ENCODE measurements at places on chromosomes 13 and 19. TPM values are rescaled to one million over a fixed set of nuclear protein-coding genes. Genes with fewer than 3 reads are reported as not detected.

KIR3DL2 gene
- total RNA-seq: not detected

DNA sequence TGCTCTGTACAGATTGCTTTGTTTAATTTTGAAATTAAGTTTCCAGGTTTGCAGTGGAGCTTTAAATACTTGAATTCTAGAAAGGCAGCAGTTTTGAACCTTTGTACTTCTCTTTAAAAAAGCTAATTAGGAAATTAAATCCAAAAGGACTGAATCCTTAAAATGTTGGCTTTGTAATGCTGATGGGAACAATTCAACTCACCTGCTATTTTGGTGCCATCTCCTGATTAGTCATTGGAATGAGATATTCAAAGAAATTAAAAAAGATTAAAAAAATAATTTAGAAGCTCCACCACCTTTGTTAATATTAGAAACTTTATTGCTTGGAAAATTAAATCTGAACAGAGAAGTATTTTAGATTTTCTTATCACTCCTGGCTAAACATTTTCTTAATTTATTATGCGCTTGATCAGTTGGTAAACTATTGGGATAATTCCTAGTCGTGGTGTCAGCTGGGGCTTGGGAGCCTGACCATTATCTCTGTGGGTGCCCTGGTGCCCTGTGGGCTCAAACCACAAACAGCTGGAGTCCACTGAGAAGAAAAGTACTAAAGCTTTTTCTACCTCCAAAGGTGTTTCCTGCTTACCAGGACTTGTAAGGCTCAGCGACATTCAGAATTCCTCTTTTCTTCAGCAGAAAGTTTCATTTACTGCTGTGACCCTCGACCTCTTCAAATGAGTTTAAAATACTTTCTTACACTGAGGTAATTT lies 540.4 kb downstream of the DIAPH3 start:
- H3K27ac ChIP-seq: no peak overlapping the region
- DNase-seq: no peak
- no peak overlapping the region for H3K4me3 ChIP-seq
- no peaks in the 10 kb centered on the region for H3K4me1 ChIP-seq
- H3K36me3 ChIP-seq: no peaks in the 10 kb centered on the region
- H3K27me3 ChIP-seq: no peaks in the 10 kb centered on the region

CYP4F8 gene
- not detected for total RNA-seq

- DNase-seq: no peak
- no peak overlapping the region for H3K4me3 ChIP-seq
- H3K27me3 ChIP-seq: no peaks in the 10 kb centered on the region
- H3K27ac ChIP-seq: no peak overlapping the region
- no peaks in the 10 kb centered on the region for H3K4me1 ChIP-seq
- no peaks in the 10 kb centered on the region for H3K36me3 ChIP-seq
Measured at GRCh38 chr13:76512721-76513145, 373.5 kb downstream of the KCTD12 start.

TEKTIP1 gene
- not detected for total RNA-seq

DNA sequence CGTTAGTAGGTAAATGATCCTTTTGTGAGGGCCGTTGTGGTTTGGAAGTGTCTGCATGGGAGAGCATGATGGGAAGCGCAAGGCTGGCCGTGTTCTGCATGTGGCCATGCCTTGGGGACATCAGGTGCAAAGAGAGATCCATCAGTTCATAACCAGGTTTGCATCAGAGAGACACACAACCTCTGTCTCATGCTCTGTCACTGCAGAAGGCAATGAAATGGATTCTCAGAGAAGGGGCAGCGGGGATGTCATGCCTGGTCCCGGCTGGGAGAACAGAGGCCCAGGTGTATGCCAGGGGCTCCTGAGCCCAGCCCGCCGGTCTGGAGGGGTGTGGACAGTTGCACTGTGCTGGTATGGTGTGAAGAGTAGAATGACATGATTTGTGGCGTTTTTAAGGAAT lies 60.2 kb downstream of the GGACT start:
- H3K4me1 ChIP-seq: no peaks in the 10 kb centered on the region
- H3K4me3 ChIP-seq: no peak overlapping the region
- no peak for DNase-seq
- no peaks in the 10 kb centered on the region for H3K36me3 ChIP-seq
- H3K27me3 ChIP-seq: no peaks in the 10 kb centered on the region
- H3K27ac ChIP-seq: no peak overlapping the region

KCNC3 gene
- 18.1 TPM for total RNA-seq

GRCh38 chr19:18261474-18261873 lies 12.8 kb downstream of the IQCN start:
- H3K27me3 ChIP-seq: no peaks in the 10 kb centered on the region
- H3K36me3 ChIP-seq: no peaks in the 10 kb centered on the region
- no peak overlapping the region for H3K27ac ChIP-seq
- no peak overlapping the region for H3K4me3 ChIP-seq

PPM1N gene
- total RNA-seq: 0.71 TPM

DNA sequence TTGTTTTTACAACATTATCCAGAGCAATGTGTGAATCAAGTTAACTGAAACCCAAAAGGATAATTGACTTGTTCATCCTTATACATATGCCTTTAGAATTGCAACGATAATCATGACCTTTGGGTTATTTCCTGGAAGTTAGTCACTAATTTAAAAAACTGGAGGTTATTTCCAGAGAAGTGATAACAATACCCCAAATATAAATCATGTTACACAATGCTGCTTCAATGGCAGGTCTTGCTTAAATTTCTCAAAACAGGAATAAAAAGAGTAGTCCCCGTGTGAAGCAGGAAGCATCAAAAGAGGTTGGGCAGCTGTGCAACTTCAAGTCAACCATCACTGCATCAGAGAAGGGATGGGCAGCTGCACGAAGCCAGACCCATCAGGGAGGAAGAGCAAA lies 134.4 kb downstream of the EFNB2 start:
- H3K27ac ChIP-seq: no peak overlapping the region
- DNase-seq: no peak
- no peaks in the 10 kb centered on the region for H3K36me3 ChIP-seq
- H3K4me1 ChIP-seq: no peaks in the 10 kb centered on the region
- H3K4me3 ChIP-seq: no peak overlapping the region

TNNT1 gene
- total RNA-seq: 39.0 TPM

- H3K4me1 ChIP-seq: peaks cover 18% of the 10 kb centered on the region
- no peak within 1 kb of the TSS for H3K27ac ChIP-seq
- no peak for DNase-seq
- no peaks in the 10 kb centered on the region for H3K36me3 ChIP-seq
Measured at GRCh38 chr19:38319421-38320258, at the start of gene KCNK6. KCNK6 (plus strand) TSS chr19:38319845; CDS start chr19:38319951, 106 bp downstream.

C19orf67 gene
- 2.8 TPM for total RNA-seq

DNA sequence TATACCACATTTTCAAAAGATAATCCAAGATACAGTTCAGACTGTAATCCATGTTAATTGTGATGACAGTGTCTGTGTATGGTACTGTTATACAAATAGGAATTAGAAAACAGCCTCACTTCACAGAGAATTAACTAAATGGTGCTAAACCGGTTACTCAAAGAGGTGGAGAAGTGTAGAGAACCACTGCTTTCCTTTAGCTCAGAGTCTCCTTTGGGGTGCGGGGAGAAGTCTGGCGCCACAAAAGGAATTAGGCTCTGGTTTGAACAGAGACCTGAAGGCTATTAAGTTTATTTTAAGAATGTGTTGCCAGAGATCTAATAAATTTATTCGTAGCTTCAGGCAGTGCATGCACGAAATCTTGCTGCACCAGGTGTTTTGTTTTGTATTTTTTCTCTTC lies 65.8 kb downstream of the FREM2 start:
- H3K4me3 ChIP-seq: no peak overlapping the region
- H3K4me1 ChIP-seq: no peaks in the 10 kb centered on the region
- H3K27ac ChIP-seq: no peak overlapping the region
- no peak for DNase-seq
- H3K27me3 ChIP-seq: no peaks in the 10 kb centered on the region

- DNase-seq: no peak
- H3K27ac ChIP-seq: no peak overlapping the region
- no peaks in the 10 kb centered on the region for H3K36me3 ChIP-seq
- H3K4me1 ChIP-seq: peaks cover 8% of the 10 kb centered on the region
- no peaks in the 10 kb centered on the region for H3K27me3 ChIP-seq
Measured at GRCh38 chr13:47408546-47409319, 511.9 kb upstream of the HTR2A start.

- no peaks in the 10 kb centered on the region for H3K4me1 ChIP-seq
- no peak for DNase-seq
- H3K36me3 ChIP-seq: no peaks in the 10 kb centered on the region
- no peaks in the 10 kb centered on the region for H3K27me3 ChIP-seq
- no peak overlapping the region for H3K27ac ChIP-seq
Measured at GRCh38 chr13:98893371-98893770, 84.5 kb downstream of the DOCK9 start.

Data from Karpas-422 (cell line).